ENCODE measurements at places on chromosomes 12 and 14.

- no peak overlapping the region for H3K4me3 ChIP-seq
- no peak for DNase-seq
- peaks cover 35% of the 10 kb centered on the region for H3K36me3 ChIP-seq
- no peak overlapping the region for H3K27ac ChIP-seq
- H3K4me1 ChIP-seq, result peaks cover 12% of the 10 kb centered on the region
- no peaks in the 10 kb centered on the region for H3K27me3 ChIP-seq
These were observed 145.3 kb downstream of the SSPN start for GRCh38 chr12:26340649-26341048.

GRCh38 chr12:84537666-84538065, 374.9 kb downstream of the SLC6A15 start:
- H3K27me3 ChIP-seq, result no peaks in the 10 kb centered on the region
- H3K4me1 ChIP-seq, result no peaks in the 10 kb centered on the region
- no peaks in the 10 kb centered on the region for H3K36me3 ChIP-seq
- DNase-seq, result no peak

- no peaks in the 10 kb centered on the region for H3K36me3 ChIP-seq
- no peaks in the 10 kb centered on the region for H3K4me1 ChIP-seq
- H3K27ac ChIP-seq, result no peak overlapping the region
- DNase-seq, result no peak
These were observed 89.7 kb upstream of the BCL11B start for GRCh38 chr14:99361596-99362215.

DNA sequence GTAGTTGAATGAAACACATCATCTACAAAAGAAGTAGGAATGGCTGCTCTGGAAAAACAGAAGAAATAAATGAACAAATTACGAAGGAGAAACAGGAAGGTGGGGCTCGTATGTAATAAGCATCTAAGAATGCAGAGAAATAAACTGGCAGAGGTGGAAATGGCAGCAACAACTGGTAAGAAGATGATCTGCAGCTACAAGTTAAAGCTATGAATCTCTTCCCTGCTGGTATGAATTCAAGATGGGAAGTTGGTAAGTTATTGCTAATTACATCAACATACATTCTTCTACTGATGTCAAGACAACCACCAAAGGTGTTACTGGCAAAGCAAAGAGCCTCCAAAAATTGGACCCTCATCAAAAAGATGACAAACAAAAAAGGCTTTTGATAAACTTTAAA, 59.8 kb downstream of the HECTD4 start:
- no peak overlapping the region for H3K4me3 ChIP-seq
- no peak for DNase-seq
- H3K27ac ChIP-seq, result no peak overlapping the region
- no peaks in the 10 kb centered on the region for H3K27me3 ChIP-seq
- H3K4me1 ChIP-seq, result peaks cover 17% of the 10 kb centered on the region
- peaks cover 5% of the 10 kb centered on the region for H3K36me3 ChIP-seq

- no peaks in the 10 kb centered on the region for H3K36me3 ChIP-seq
- no peak overlapping the region for H3K4me3 ChIP-seq
- no peak overlapping the region for H3K27ac ChIP-seq
- H3K4me1 ChIP-seq, result peaks cover 17% of the 10 kb centered on the region
These were observed 60.4 kb downstream of the SMUG1 start for GRCh38 chr12:54128416-54128815.

DNA sequence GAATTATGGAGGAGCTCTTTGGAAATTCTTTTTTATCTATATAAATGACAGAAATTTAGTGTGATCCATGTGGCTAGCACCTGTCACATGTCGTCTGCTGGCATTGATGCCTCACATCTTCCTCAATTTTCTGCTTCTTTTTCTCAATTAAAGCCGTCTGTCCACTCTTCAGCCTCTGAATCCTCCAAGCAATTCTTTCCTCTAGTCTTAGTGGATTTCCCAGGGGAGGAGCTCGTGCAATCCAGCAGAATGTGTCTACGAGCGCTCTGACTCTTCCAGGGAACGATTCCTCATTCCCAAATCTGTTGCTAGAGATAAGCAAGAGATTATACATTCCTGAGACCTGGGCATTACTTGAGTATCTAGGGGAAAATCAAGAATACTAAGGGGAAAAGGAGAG, 176.6 kb downstream of the EMP1 start:
- no peaks in the 10 kb centered on the region for H3K4me1 ChIP-seq
- H3K27me3 ChIP-seq, result peaks cover 8% of the 10 kb centered on the region
- DNase-seq, result no peak
- H3K27ac ChIP-seq, result no peak overlapping the region

GRCh38 chr12:52903285-52903854, 1.5 kb downstream of the KRT8 start:
- H3K4me1 ChIP-seq, result peaks cover 4% of the 10 kb centered on the region
- H3K4me3 ChIP-seq, result peak overlapping the region; percentile 41
- DNase-seq, result peak; percentile 76
- no peaks in the 10 kb centered on the region for H3K27me3 ChIP-seq
- no peak overlapping the region for H3K27ac ChIP-seq

GRCh38 chr12:64007853-64008252, 163.4 kb downstream of the SRGAP1 start:
- H3K27ac ChIP-seq, result no peak overlapping the region
- no peak overlapping the region for H3K4me3 ChIP-seq
- no peaks in the 10 kb centered on the region for H3K27me3 ChIP-seq

- H3K4me3 ChIP-seq, result no peak overlapping the region
- H3K4me1 ChIP-seq, result no peaks in the 10 kb centered on the region
- peaks cover 4% of the 10 kb centered on the region for H3K27me3 ChIP-seq
These were observed 217.7 kb downstream of the NUAK1 start for GRCh38 chr12:105921055-105921454.

GRCh38 chr12:100254876-100255275, 12.0 kb downstream of the DEPDC4 start:
- no peaks in the 10 kb centered on the region for H3K4me1 ChIP-seq
- H3K27me3 ChIP-seq, result no peaks in the 10 kb centered on the region
- H3K4me3 ChIP-seq, result no peak overlapping the region
- H3K27ac ChIP-seq, result no peak overlapping the region

DNA sequence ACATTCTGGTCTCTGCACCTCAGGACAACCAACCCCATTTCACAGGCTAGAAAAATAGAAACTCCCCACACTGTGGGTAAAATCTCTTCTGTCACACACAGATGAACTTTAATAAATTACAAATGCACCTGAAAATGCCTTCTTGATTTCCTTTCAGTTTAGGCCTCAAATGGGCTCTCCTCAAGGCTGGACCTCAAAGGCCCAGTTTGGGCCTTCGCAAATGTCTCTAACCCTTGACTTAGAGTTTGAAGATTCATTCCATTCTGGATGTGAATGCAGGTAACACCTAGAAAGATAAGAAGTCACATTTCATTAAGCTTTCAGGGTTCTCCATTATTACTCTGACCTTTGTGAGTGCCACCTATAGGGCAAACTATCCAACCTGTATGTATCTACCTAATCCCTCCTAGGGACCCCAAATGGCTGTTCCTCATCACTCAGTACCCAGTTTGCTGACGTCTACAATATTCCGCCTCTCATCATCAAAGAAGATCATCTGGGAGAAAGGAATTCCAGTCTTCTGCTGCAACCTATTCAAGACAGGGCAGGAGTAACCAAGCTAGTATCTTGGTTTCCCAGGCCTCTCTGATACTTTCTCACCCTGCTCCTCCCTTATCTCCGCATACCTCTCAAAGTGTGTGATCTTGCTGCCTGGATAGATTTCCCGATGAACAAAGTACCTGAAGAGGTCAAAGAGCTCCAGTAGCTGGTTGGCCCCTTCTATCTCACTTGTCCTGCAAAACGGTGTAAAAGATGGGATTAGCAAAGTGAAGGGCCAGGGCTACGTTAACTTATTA, 776 bp upstream of the CHMP4A start:
- peak overlapping the region; percentile 98 for H3K27ac ChIP-seq
- no peaks in the 10 kb centered on the region for H3K27me3 ChIP-seq
- H3K36me3 ChIP-seq, result peaks cover 46% of the 10 kb centered on the region
- DNase-seq, result no peak
- H3K4me1 ChIP-seq, result peaks cover 45% of the 10 kb centered on the region

- DNase-seq, result no peak
- peaks cover 25% of the 10 kb centered on the region for H3K4me1 ChIP-seq
- H3K36me3 ChIP-seq, result no peaks in the 10 kb centered on the region
- no peak overlapping the region for H3K27ac ChIP-seq
- H3K27me3 ChIP-seq, result no peaks in the 10 kb centered on the region
- no peak overlapping the region for H3K4me3 ChIP-seq
These were observed 159.8 kb downstream of the RPAP3 start for GRCh38 chr12:47545938-47546609.

DNA sequence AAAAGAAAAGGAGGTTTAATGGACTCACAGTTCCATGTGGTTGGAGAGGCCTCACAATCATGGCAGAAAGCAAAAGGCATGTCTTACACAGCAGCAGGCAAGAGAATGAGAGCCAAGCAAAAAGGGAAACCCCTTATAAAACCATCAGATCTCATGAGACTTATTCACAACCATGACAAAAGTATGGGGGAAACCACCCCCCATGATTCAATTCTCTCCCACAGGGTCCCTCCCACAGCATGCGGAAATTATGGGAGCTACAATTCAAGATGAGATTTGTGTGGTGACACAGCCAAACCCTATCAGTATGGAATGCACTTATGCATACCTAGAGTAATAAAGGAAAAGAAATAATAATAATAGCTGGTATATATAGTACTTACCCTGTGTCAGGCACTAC, 4.5 kb upstream of the GLIPR1 start:
- H3K27me3 ChIP-seq, result no peaks in the 10 kb centered on the region
- H3K36me3 ChIP-seq, result no peaks in the 10 kb centered on the region
- H3K4me3 ChIP-seq, result no peak overlapping the region
- peaks cover 43% of the 10 kb centered on the region for H3K4me1 ChIP-seq
- DNase-seq, result peak; percentile 61

GRCh38 chr12:46983959-46984841, 95.2 kb upstream of the PCED1B start:
- DNase-seq, result peak; percentile 53
- H3K36me3 ChIP-seq, result no peaks in the 10 kb centered on the region
- H3K27ac ChIP-seq, result no peak overlapping the region
- no peaks in the 10 kb centered on the region for H3K4me1 ChIP-seq
- H3K27me3 ChIP-seq, result peaks cover 10% of the 10 kb centered on the region

- H3K27me3 ChIP-seq, result no peaks in the 10 kb centered on the region
- H3K4me3 ChIP-seq, result no peak overlapping the region
- no peaks in the 10 kb centered on the region for H3K36me3 ChIP-seq
- H3K4me1 ChIP-seq, result peaks cover under 1% of the 10 kb centered on the region
- DNase-seq, result no peak
These were observed 12.1 kb upstream of the SCARB1 start for GRCh38 chr12:124875803-124876132.

- peak overlapping the region; percentile 81 for H3K4me3 ChIP-seq
- H3K36me3 ChIP-seq, result no peaks in the 10 kb centered on the region
These were observed 443 bp downstream of the DNAL1 start for GRCh38 chr14:73645248-73645610.

- peaks cover 4% of the 10 kb centered on the region for H3K4me1 ChIP-seq
- peaks cover 44% of the 10 kb centered on the region for H3K27me3 ChIP-seq
- DNase-seq, result no peak
- H3K27ac ChIP-seq, result no peak overlapping the region
- no peaks in the 10 kb centered on the region for H3K36me3 ChIP-seq
These were observed 1.7 kb downstream of the TRHDE start for GRCh38 chr12:72273851-72274351.

DNA sequence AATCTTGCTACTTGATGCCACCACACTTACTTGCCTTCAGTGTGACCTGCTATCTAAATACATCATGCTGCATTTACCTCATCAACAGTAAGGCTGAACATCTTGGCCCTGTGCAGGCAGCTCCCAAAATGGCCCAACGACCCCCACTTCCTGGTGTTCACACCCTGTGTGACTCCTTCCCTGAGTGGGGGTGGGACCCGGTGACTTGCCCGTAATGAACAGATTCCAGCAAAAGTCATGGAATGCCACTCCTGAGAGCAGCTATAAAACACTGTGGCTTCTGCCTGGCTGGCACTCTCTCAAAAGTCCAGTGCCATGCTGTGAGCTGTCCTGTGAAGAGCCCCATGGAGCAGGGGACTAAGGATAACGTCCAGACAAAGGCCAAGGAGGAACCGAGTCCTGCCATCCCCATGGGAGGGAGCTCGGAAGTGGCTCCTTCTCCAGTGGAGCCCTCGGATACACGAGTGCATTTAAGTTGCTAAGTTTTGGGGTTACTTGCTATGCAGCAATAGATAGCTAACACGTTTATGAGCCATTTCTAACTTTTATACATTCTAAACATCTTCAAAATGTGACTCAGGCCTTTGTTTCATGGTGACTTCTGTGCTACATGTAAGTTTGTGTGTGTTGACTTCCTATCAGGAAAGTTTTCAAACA, 33.0 kb downstream of the P2RX2 start:
- H3K27me3 ChIP-seq, result no peaks in the 10 kb centered on the region
- H3K4me3 ChIP-seq, result no peak overlapping the region

DNA sequence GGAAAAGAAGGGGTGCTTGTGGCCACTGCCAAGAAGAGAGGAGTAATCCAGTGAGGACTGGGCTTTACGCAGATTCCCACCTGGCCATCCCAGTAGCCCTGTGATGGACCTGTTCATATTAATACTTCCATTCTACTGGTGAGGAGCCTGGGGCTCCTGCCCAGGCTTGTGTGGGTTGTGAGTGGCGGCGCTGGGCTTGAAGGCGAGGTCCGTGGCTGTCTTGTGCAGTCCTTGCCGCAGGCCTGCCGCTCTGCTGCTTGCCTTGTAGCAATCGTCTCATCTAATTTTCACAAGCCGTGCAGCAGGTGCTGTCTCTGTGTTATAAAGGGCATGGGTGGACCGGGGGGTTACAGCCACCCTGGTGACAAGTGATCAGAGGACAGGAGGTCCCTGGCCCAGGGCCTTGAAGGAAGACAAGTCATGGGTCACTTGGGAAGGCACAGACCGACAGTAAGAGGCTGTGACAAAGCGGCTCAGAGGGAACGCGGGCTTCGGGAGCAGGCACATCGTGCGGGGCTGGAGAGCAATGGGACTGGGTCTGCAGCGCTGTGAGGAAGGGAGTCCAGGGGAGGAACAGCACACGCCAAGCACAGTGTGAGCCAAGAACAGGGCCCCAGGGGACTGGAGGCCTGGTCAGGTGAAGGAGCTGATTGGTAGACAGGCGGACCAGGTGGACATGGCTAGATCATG, 7.3 kb upstream of the BDKRB2 start:
- no peak overlapping the region for H3K4me3 ChIP-seq
- no peak overlapping the region for H3K27ac ChIP-seq
- peaks cover 13% of the 10 kb centered on the region for H3K27me3 ChIP-seq
- no peaks in the 10 kb centered on the region for H3K36me3 ChIP-seq

DNA sequence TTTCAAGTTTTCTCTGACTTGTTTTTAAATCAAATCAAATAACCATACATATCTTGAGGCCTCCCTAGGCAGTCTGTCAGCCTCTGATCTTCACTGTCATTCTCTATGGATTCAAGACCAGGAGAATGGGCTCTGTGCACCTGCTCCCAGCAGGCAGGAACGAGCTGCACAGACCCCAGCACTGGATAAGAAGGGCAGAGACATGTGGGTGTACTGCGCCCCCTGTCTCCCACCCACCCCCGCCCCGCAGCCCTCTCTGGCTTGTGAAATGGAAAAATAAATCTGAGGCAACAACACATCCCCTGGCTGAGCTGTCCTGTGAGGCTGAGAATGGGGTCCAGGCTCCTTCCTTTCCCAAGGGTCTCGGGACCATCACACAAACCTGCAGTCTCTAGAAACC, 26.3 kb downstream of the CLMN start:
- H3K36me3 ChIP-seq, result no peaks in the 10 kb centered on the region
- H3K27ac ChIP-seq, result no peak overlapping the region
- no peak overlapping the region for H3K4me3 ChIP-seq
- H3K4me1 ChIP-seq, result no peaks in the 10 kb centered on the region
- DNase-seq, result no peak

- no peaks in the 10 kb centered on the region for H3K27me3 ChIP-seq
- no peak for DNase-seq
- no peak overlapping the region for H3K27ac ChIP-seq
- no peaks in the 10 kb centered on the region for H3K36me3 ChIP-seq
- H3K4me1 ChIP-seq, result peaks cover 3% of the 10 kb centered on the region
These were observed 35.8 kb upstream of the LTBP2 start for GRCh38 chr14:74647678-74648461.
